Foreskin keratinocyte (primary cell): ENCODE measurements at places on chromosomes 7 and 10. TPM values are rescaled to one million over a fixed set of nuclear protein-coding genes. Genes with fewer than 3 reads are reported as not detected.
A peak's percentile ranks its signal among the peaks of the same experiment; 100 is the strongest.

DNA sequence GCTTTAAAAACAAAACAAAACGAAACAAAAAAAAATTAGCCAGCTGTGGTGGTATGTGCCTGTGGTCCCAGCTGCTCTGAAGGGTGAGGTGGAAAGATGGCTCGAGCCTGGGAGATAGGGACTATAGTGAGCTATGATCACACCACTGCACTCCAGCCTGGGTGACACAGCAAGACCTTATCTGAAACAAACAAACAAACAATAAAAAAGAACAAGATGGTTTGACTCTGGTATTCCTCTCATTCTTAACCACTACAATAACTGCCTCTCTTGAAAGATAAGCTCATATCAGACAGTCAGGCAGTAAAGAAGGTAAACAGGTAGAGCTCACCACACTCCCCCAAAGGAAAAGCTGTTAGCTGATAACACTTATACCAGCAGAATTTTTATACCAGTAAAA, 14.1 kb upstream of the DUSP5 start:
- DNase-seq: no peak

- no peak for DNase-seq
Measured at GRCh38 chr10:129773359-129773990, 190.6 kb downstream of the EBF3 start.

- DNase-seq: no peak
Measured at GRCh38 chr10:132392811-132393694, 3.9 kb upstream of the PWWP2B start.

DNA sequence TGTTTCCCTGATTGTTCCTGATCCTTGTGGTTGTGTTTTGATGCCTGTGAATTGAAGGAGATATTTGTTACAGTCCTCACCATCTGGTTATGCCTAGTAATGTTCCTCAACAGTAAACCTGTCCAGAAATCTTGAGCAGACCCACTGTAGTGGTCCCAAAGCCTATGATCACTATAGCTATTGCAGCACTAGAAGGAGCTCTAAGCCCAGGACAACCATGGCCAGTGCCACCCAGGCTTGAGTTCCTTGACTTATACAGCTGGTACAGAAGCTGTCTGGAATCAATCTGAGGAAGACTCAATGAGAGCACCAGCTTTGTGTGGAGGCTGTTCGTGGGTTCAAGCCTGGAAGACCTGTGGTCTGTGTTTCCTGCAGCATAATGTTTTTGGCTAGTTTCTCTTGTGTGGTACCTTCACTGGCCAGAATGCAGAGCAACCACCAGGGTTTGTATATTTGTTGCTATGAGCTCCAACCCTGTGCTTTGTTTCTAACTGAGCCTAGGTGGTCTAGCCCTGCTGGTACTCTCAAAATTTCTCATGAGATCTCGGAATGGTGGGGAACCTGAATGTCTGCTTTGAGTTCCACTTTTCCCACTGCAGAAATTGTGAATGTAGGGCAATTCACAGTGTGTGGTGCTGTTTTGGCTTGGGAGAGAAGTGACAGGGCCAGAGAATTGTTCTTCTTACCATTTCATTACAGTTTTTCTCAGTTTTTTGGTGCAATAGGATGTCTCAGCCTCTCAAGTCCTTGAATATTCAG, 355.2 kb downstream of the SUGCT start:
- DNase-seq: no peak

- no peak for DNase-seq
Measured at GRCh38 chr7:83178796-83179195, 16.1 kb upstream of the PCLO start.

- peak; percentile 86 for DNase-seq
Measured at GRCh38 chr7:21580073-21580521, 37.3 kb downstream of the DNAH11 start.

DNA sequence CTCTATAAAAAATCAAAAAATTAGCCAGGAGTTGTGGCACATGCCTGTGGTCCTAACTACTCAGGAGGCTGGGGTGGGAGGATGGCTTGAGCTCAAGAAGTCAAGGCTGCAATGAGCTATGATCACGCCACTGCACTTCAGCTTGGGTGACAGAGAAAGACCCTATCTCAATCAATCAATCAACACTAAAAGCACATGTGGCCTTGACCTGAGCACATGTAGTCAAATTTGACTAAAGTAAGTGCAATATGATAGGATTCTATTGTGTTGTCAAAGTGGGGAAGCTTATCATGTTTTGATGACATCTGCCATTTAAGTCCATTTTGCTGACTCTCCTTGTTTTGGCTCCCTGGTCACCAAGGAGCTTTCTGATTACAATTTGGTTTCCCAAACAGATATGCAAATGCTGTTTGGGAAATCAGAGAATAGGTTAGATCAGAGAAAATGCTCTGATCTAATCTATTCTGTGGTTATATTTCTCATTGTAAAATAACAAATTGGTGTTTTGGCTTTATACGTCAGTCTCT, 43.8 kb upstream of the ATOH7 start:
- DNase-seq: no peak

DNA sequence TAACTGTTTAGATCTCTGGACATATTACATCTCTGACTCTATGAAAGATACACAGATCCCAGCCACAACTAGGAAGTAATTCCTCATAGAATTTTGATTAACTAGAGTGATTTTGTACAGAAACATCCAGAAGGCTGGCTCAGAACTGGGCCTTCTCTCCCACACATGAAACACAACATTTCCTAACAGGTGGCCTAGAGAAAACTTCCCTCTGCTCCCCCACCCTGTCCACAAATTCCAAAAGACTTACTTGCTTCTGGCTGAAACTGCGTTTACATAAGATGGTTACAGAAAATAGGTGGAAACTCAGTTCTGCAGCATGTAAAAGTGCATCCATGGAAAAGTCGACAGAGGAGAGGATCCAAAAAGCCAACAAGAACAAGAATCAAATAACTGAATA, 132.9 kb downstream of the FZD1 start:
- no peak for DNase-seq

DNA sequence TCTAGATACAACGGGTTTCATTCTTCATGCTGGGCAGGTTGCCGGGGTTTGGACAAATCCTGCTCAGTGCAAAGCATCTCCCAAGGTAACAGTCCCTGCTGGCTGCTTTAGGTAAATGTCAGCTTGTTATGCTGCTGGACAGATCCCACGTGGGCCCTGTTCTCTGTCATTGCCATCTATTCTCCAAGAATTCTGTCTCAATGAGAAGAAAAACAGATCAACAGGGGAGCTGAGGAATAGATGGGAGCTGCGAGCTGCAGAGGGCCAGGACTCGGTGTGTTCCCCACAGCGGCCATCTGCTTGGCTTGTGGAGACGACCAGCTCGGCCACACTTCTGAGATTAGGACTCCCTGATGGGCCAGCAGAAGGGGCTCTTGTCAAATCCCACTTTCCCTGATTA, 235.2 kb downstream of the DPP6 start:
- no peak for DNase-seq

DNA sequence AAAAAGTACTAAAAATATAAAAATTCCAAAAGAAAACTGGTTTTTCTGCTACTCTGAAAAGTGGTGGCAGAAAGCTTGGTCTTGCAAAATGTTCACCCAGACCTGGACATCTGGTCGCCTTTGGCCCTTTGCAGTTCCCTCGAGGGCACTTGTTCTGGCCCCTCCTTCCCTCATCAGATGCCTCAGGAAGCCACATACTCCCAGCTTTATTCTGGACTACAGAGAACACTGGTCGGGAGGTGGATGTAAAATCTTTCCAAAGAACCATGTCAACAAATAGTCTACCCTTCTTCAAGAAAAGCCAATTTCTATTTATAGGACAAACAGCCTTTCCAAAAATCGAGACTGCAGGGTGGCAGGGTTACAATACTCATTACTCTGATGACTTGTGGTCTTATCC, 726.1 kb downstream of the TNS3 start:
- no peak for DNase-seq

The FLNC gene
- polyA plus RNA-seq: 0.20 and 0.38 TPM in 2 replicates

The CUL1 gene
- polyA plus RNA-seq: 27.4 and 32.7 TPM in 2 replicates

The OR2A2 gene
- not detected in 2 replicates for polyA plus RNA-seq

The SORCS3 gene
- polyA plus RNA-seq: not detected in 2 replicates

The MMP21 gene
- not detected in 2 replicates for polyA plus RNA-seq
